WTC11 (cell line): ENCODE measurements at places on chromosomes 13 and 19.
A peak's percentile ranks its signal among the peaks of the same experiment; 100 is the strongest.

GRCh38 chr13:68608147-68608546 lies 1378.0 kb upstream of the PCDH9 start:
- no peak for DNase-seq

DNA sequence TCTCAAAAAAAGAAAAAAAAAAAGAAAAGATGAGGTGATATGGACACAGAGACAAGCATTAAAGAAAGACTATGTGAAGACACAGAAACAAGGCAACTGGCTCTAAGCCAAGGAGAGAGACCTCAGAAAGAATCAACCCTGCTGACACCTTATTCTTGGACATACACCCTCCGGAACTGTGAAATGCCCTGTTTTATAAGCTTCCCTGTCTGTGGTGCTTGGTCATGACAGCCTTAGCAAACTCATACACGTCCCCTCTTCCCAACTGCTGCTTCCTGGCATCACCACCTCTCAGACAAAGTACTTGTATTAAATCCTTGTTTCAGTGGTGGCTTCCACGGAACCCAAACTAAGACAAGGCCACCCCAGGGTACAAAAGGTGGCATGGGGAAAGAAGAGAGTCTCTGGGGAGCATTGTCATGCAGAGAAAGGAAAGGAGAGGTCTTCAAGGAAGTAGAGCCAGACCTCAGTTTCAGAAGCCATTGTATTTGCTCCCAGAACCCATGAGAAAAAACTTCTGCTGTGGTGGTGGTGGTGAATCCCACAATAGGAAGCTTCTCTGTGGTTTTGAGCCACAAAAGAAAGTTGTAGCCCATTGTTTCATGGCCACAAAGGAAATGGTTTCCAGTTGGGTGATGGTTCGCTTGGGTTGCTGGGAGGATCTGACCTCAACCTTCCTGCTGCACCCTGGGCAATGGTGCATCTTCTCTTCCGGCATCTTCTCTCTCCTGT lies 16.3 kb upstream of the TSPAN16 start:
- no peak for DNase-seq

DNA sequence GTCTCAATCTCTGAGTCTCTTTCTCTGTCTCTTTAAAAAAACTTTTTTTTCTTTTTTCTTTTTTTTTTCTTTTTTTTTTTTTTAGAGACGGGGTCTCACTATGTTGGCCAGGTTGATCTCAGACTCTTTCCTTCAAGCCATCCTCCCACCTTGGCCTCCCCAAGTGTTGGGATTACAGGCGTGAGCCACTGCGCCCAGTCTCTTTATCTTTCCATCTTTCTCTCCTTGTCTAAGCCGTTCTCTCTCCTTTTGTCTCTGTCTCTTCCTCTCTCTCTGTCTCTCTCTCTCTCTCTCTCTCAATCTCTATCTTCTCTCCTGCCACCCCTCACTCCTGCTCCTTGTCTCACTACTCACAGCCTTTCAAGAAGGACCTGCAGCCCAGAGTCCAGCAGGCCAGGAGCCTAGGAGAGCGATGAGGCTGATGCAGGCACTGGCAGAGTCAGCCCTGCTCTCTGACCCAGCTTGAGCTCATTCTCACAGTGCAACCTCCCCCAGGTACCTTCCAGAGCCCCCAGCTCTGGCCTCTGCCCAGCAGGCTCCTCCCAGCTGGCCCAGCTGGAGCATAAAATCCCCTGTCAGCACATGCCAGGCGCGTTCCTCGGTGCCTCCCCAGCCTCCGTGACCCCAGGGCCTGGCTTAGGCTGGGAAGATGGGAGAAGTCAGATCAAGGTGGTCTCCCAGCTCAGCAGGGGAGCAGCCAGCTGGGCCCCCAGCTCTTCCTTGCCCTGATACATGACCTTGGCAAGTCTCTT lies at the start of gene NPHS1:
NPHS1 (minus strand) TSS at position 476 of the 752 bp plus-strand sequence. CDS start 667 bp downstream, outside the sequence.
- DNase-seq = no peak

GRCh38 chr19:1217366-1217765 lies 11.8 kb downstream of the STK11 start:
- DNase-seq = peak; percentile 65

- no peak for DNase-seq
Observed at GRCh38 chr19:17479325-17479791, 9.0 kb downstream of the SLC27A1 start.

- DNase-seq = no peak
Observed at GRCh38 chr13:94318418-94318817, 161.1 kb downstream of the DCT start.

GRCh38 chr13:98524793-98525192 lies 52.1 kb downstream of the STK24 start:
- DNase-seq = no peak

- no peak for DNase-seq
Observed at GRCh38 chr19:54133312-54133956, 4.1 kb upstream of the CNOT3 start.

DNA sequence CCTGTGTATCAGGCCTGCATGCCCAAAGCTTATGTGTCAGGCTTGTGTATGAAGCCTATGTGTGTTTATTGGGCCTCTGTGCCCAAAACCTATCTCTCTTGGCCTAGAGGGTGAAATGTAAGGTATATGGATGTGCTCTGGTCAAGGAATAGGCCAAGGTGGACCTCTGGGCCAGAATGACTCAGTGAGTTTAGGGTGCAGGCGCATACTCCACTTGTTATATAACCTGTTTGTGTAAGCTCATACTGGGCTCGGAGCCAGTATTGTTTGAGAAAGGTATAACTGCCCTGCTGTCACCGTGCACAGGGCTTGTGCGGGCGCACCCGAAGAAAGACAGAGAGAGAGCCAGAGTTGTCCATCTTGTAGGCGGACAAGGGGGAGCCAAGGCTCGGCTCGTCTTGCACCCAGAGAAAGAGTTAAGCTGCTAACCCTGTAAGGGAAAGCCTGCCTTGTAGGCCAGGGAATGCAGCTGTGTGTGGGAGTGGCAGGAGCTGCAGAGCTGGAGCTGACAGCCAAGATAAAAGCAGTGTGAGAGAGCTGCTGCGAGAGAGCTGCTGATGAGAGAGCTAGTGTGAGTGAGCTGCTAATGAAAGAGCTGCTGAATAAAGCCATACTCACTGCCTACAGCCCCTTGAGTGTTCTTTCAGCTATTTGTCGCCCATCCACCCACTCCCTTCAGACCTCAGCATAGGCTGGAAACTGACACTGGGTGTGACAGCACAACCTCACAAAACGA lies 43.4 kb upstream of the N4BP2L1 start:
- no peak for DNase-seq

DNA sequence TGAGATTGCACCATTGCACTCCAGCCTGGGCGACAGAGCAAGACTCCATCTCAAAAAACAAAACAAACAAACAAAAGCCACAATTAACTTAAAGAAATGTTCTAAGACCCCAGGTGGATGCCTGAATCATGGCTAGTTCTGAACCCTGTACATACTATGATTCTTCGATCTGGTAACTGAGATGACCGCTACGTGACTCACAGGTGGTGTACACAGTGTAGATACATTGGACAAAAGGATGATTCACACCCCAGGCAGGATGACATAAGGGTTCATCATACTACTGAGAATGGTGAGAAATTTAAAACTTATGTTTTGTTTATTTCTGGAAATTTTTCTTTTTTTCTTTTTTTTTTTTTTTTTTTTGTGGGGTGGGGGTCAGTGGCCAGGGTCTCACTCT lies 6.5 kb downstream of the ZNF426 start:
- no peak for DNase-seq
